Foreskin fibroblast (primary cell): ENCODE measurements at places on chromosomes 16 and 17.

DNA sequence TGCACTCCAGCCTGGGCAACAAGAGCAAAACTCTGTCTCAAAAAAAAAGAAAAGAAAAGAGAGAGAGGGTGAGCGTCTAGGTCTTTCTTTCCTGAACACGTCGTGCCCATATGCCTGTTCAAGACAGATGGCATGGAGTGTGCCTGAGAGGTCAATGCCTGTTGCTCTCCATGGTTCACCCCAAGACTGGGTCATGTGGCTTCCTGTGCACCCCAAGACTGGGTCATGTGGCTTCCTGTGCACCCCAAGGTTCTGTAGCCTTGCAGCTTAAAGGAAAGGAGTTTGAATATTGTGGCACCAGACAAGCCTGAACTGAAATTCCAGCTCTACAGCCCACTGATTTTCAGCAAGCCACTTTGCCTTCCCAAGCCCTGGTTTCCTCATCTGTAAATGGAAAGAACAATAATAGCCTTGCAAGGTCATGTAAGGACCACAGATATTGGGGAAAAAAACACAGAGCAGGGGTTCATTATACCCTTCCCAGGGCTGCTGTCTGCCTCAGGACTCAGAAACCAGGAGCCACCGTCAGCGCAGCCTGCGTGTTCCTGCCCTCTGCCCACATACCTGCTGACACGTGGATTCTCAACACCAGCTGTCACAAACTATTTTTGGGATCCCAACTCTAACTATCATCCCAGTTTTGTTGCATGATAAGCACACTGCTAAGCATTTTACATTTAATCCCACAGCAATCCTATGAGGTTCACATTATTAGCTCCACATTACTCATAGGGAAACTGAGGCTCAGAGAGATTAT, 18.0 kb upstream of the NAGS start:
- DNase-seq: no peak

DNA sequence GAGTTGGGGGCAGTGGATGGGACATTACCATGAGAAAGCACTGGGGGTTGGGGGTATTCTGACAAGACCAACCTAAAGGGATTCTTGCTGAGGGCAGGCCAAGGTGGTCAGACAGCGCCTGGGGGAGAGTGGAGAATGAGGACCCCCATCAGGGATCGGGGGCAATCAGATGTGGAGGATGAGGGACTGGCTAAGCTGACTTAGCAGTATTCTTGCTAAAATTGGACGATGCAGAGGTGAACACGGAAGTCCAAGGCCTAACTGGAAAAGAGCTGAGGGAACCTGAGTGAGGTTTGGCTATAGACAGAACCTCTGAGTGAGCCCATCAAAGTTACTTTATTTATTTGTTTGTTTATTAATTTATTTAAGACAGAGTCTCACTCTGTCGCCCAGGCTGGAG, 9.2 kb downstream of the QPRT start:
- no peak for DNase-seq

GRCh38 chr17:73068322-73069153, 23.9 kb downstream of the SLC39A11 start:
- DNase-seq: peak; percentile 54

DNA sequence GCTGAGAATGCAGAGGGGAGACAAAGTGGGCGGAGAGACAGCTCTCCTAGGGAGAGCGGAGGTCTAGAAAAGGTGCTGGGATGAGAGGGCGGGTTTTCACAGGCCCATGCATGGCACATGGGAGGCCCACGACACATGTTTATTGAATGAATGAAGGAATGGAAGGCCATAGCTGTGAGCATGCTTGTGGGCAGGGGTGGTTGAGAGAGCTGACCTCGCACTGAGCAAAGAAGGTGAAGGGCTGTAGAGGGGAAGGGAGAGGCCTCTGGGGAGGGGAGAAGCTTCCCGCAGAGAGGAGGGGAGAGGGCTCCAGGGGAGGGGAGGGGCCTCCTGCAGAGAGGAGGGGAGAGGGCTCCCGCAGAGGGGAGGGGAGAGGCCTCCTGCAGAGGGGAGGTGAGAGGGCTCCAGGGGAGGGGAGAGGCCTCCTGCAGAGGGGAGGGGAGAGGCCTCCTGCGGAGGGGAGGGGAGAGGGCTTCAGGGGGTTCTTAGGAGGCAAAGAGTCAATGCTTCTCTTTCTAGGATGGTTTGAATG, 27.3 kb downstream of the SDK2 start:
- DNase-seq: no peak

DNA sequence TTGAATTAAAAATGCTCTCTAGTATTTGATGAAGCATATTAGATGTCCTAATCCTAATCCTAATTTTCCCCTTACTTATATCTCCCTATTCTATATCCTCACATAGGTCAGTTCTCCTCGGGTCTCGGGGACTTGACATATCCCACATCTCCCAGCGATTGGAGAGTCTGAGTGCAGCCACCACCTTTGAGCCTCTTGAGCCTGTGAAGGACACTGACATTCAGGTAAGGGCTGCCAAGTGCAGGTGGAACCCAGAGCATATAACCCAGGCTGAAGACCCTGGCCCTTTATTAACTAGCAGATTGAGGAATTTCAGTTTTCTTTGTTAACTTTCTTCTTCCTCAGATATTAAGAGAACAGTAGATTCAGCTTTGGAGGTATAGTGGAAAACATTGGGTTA, 28.5 kb downstream of the NUP93 start:
- no peak for DNase-seq

GRCh38 chr17:17724307-17725010, 43.2 kb downstream of the RAI1 start:
- peak; percentile 60 for DNase-seq

DNA sequence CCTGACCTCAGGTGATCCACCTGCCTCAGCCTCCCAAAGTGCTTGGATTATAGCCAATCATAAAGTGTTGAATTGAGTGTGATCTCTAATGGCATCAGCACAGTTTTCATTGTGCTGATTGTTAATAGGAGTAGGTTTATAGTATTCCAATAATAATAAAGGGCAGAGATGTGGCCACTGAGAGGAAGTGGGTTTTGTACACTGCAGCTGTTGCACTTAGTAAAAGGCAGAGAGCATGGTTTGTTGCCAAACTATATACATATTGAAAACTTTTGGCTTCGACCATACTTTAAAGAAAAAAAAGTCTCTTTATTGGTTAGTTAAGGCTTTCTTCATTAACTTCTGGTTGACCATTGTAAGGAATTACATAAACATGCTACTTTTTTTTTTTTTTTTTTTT, 185.9 kb downstream of the CDK5R1 start:
- no peak for DNase-seq

- DNase-seq: no peak
Measured at GRCh38 chr16:57998486-57998885, 2.0 kb downstream of the ZNF319 start.
